Upper lobe of left lung (tissue), 6 donors: ENCODE measurements at places on chromosomes 3 and 15. TPM values are rescaled to one million over a fixed set of nuclear protein-coding genes. Genes with fewer than 3 reads are reported as not detected.
A peak's percentile ranks its signal among the peaks of the same experiment; 100 is the strongest.

DNA sequence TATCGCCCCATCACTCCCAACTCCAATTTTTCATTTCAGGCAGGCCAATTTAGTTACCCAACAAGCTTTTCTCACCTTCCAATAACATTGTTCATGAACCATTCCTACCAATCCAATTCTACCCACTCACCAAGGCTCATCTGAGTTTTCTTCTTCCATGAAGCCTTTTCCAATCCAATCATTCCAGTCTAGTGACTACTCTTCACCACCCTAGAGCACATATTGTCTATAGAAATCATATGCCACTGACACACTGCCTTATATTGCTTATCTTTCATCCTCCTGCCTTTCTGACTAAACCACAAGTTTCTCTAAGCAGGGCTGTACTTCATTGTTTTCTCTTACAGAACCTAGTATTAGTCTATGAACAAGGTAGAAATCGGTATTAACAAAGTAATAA lies 11.4 kb downstream of the CCDC14 start:
- DNase-seq: no peak

GRCh38 chr3:150458001-150458400 lies 49.9 kb downstream of the TSC22D2 start:
- DNase-seq: no peak

- DNase-seq: no peak
Measured at GRCh38 chr3:151538456-151539393, 77.9 kb upstream of the IGSF10 start.

- DNase-seq: no peak
Measured at GRCh38 chr3:32700244-32700643, 15.3 kb downstream of the CNOT10 start.

GRCh38 chr15:45827275-45827674 lies 192.4 kb downstream of the SQOR start:
- no peak for DNase-seq

GRCh38 chr15:58441376-58442070 lies 9.7 kb downstream of the LIPC start:
- no peak for DNase-seq

DNA sequence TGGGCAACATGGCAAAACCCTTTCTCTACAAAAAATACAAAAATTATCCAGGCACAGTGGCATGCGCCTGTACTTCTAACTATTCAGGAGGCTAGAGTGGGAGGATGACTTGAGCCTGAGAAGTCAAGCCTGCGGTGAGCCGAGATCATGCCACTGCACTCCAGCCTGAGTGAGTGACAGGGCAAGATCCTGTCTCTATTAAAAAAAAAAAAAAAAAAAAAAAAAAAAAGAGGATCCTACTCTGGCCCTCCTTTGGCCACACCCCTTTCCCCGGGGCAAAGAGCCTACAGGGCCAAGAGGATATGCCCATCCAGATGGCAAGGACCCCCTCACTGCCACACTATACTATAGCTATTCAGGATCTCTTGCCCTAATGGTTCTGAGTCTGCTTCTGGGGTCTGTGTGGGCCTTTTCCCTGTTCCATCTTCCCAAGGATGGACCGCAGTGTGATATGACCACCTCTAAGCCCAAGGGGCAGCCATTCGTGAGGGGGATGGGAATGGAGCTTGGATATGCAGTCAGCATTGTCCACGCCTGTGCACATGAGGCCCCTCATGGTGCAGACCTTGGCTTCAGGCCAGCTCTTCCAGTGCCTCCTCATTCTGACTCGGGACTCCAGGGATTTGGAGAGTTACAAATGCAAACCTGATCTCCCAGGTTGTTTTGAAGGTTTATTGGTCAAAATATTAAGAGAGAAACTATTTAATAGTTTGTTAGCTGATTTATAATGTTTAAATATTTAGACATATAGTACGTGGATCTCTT lies 7.3 kb downstream of the TYRO3 start:
- no peak for DNase-seq

The PIGX gene
- 17.2 TPM for total RNA-seq

The SENP7 gene
- total RNA-seq: 34.6 TPM

The MRPL47 gene
- 12.4 TPM for total RNA-seq

The MASP1 gene
- 4.2 TPM for total RNA-seq

The MGLL gene
- total RNA-seq: 212 TPM

DNA sequence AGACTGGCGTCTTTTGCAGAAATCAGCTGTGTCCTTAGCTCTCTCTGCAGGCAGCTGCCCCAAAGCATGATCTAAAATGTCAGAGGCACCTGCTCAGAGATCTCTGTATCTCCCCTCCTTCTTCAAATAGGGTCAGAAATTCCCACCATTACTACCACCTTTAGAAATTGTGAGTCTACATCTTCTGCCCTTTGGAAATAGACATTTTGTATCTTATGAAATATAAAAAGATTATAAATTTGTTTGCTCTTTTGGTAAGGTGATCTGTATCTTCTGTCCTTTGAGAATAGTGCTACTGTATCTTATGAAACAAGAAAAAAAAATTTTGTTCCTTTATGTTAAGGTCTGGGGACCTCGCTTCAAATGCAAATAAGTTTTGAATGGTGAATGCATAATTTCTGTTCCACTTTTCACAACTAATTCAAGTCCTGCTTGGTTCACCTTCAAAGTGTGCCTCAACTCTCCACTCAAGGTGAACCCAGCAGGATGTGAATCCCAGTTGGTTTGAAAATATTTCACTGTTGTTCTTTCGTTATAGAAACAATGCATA lies 28.3 kb upstream of the GPD1L start:
- no peak for DNase-seq

DNA sequence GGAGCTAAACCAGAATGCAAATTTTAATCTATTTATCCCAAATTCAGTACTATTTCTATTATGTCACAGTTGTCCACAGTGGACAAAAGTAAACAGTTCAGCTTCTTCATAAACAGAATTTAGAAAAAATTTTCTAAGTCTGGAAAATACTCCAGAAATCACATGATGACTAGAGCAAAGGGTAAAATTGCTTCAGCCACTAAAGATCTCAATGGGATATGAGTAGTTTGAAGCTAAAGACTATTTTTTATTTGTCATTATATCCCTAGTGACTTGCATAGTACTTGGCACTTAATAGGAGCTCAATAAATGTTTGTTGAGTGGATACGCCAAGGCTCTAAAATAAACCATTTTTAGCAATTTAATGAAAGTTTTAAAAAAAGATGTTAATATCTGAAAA lies 354.3 kb upstream of the AGTR1 start:
- no peak for DNase-seq

The SNTN gene
- 0.34 TPM for total RNA-seq

The TRPM1 gene
- total RNA-seq: not detected

- DNase-seq: no peak
Measured at GRCh38 chr3:109098079-109098644, 19.8 kb downstream of the MORC1 start.

GRCh38 chr15:92657486-92657885 lies 1.9 kb upstream of the FAM174B start:
- DNase-seq: no peak

The TSEN2 gene
- total RNA-seq: 26.8 TPM

The GHSR gene
- total RNA-seq: not detected

GRCh38 chr15:76976572-76977270 lies 18.2 kb upstream of the PSTPIP1 start:
- no peak for DNase-seq

- no peak for DNase-seq
Measured at GRCh38 chr3:115113367-115113766, 33.7 kb downstream of the ZBTB20 start.

- no peak for DNase-seq
Measured at GRCh38 chr3:127424766-127425504, 137.1 kb upstream of the PRR20G start.

GRCh38 chr3:129594907-129595390 lies 11.5 kb downstream of the PLXND1 start:
- DNase-seq: no peak

- no peak for DNase-seq
Measured at GRCh38 chr3:174957081-174957480, 97.9 kb downstream of the NAALADL2 start.

GRCh38 chr3:111828530-111828929 lies 30.5 kb upstream of the PHLDB2 start:
- DNase-seq: no peak

GRCh38 chr15:72861354-72861910 lies 77.9 kb upstream of the ADPGK start:
- DNase-seq: no peak

The DLL4 gene
- total RNA-seq: 13.9 TPM

The RCCD1 gene
- total RNA-seq: 8.6 TPM

GRCh38 chr3:146139586-146140110 lies 21.3 kb downstream of the PLOD2 start:
- no peak for DNase-seq

The NANOGP8 gene
- total RNA-seq: 1.4 TPM

DNA sequence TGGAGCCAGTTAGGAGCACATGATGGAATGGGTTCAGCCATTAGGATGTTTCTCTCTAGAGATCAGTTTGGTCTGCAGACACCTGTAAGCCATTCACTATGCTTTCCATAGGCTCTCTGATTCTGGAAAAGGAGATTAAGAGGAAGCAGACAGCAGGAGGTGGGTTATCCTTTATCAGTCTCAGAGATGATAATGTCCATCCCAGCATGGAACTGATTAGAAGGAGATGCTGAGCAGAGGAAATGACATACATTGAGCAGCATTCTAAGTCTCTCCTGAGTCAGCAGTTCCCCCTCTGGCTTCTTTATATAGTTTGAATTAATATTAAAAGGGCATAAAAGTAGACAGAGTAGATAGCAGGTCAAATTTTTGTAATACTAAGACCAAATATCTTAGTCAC lies 591.1 kb downstream of the GBE1 start:
- no peak for DNase-seq

DNA sequence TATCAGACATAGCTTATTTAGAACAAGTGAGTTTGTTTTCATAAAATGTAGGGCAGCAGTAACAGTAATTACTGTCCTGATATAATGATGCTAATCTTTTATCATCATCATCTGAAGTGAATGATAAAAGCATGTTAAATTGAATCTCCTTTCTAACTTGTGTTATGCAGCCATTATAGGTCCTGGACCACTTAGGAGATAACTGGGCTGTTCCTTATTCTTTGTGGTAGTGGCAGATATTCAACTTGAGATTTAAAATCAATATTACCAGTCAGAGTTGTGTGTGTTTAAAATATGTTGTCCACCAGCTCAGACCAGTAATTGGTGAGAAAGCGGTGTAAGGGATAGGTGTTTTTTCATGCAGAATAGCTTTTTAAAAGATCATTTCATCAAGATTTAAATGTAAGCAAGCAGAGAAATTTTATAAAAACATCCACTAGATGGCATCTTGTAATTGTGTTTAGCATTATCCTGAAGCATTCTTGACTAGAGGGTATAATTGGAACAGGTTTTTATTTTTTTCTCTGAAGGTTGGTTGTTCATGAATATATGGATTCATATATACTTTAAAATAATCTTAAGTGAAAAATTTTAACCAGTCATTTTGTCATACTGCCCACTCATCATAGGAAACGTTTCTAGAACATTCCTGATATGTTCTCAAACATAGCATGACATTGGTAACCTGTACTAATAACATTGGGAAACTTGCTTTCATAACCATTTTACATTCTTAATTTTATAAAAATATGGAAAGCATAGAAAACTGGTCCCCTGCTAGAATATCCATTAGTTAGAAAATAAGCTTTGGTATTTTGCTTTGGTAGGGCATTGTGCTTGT lies 153.9 kb downstream of the BBX start:
- DNase-seq: no peak

- DNase-seq: no peak
Measured at GRCh38 chr15:66046751-66047150, 177.5 kb downstream of the RAB11A start.

The GJD2 gene
- not detected for total RNA-seq

- no peak for DNase-seq
Measured at GRCh38 chr15:66721020-66721419, 19.0 kb downstream of the SMAD6 start.

DNA sequence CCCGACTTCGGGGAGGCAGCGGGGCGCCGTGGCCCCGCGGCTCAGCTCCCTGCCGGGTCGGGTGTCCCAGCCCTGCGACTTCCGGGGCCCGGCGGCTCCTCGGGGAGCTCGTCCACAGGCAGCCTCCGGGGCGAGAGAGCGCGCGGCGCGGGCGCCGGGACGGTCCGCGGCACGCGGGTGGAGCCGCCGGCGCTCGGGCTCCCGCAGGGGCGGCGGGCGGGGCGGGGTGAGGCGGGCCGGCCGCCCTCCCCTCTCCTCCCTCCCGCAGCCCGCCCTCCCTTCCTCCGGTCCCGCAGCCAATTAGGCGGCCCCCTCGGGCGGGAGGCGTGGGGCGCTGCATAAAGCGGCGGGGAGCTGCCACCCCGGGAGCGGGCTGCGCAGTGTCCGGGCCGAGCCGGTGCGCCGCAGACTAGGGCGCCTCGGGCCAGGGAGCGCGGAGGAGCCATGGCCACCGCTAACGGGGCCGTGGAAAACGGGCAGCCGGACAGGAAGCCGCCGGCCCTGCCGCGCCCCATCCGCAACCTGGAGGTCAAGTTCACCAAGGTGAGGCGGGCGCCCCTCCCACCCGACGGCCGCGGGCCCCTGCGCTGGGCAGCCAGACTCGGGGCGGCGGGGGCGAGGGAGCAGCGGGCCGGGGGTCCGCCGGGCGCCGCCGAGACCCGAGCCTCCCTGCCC lies at the start of gene ALDH1A3:
TSS of gene ALDH1A3 (plus strand) at position 368 of the 675 bp plus-strand sequence. CDS start at position 445, 77 bp downstream.
- peak; percentile 90 for DNase-seq

The CFAP20DC gene
- not detected for total RNA-seq

The CYP8B1 gene
- total RNA-seq: not detected

- DNase-seq: no peak
Measured at GRCh38 chr15:94086341-94086740, 145.0 kb upstream of the MCTP2 start.

- no peak for DNase-seq
Measured at GRCh38 chr15:79185199-79185598, 94.6 kb upstream of the RASGRF1 start.

DNA sequence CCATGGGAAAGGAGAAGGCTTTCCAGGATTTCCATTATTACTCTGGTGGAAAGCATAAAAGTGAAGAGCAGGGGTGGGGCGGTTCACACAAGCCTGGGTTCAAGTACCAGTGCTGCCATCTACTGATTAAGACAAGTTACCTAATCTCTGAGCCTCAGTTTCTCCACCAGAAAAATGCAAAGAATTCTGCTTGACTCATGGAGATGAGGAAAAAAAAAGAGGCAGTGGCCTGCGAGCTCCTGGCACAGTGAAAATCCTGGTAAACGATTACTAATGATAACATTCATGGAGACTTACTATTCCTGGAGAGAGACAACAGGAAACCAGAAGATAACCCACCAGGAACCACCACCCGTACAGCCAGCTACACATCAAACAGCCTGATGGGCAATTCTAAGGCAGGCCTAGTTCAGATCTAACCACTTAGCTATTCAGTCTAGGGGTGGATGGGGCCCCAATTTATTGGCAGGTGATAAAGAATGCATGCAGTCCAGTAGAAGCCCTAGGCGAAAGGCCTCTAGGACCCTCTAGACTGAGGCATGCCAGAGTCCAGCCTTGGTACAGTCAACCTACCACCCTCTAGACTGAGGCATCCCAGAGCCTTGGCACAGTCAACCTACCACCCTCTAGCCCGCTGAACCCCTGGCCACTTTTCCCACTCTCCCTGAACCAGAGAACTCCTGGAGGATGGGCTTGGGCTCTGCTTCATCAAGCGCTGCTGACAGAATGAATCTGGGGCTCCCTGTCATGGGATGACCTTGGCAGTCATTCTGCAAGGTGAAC lies 2.5 kb downstream of the AMOTL2 start:
- peak; percentile 20 for DNase-seq

- DNase-seq: no peak
Measured at GRCh38 chr15:63402498-63403253, 21.0 kb upstream of the CA12 start.

The RBPMS2 gene
- 1.6 TPM for total RNA-seq

- DNase-seq: no peak
Measured at GRCh38 chr3:149369991-149370866, 7.2 kb downstream of the TM4SF1 start.

The CGNL1 gene
- total RNA-seq: 56.6 TPM
